Stimulated activated CD4-positive, alpha-beta T cell treated with anti-CD3 and anti-CD28 coated beads, TNF-alpha, amount 100 ng/mL, for 24 hours (primary cell): ENCODE measurements at places on chromosomes 7 and 10.
A peak's percentile ranks its signal among the peaks of the same experiment; 100 is the strongest.

GRCh38 chr10:74262856-74263255, 111.8 kb downstream of the ADK start:
- no peak for DNase-seq

GRCh38 chr10:69612760-69613159, 17.3 kb upstream of the FAM241B start:
- DNase-seq, result no peak

DNA sequence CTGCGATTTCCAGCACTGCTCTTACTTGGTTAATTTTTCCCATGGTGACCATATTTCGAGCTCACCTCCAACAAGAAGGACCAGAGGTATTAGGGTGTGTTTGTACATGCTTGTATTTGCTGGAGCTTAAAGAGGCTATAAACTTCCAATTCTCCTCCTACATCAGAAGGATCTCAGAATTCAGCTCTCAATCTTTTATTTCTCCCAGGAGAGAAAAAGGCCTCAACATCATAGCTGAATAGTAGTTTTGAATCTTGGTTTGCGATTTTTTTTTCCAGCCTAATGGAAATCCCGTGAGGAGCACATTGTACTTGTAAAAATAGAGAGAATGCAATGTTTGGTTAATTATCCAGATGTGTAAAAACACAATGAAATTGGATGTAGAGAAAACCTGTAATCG, 69.7 kb downstream of the CPVL start:
- no peak for DNase-seq

DNA sequence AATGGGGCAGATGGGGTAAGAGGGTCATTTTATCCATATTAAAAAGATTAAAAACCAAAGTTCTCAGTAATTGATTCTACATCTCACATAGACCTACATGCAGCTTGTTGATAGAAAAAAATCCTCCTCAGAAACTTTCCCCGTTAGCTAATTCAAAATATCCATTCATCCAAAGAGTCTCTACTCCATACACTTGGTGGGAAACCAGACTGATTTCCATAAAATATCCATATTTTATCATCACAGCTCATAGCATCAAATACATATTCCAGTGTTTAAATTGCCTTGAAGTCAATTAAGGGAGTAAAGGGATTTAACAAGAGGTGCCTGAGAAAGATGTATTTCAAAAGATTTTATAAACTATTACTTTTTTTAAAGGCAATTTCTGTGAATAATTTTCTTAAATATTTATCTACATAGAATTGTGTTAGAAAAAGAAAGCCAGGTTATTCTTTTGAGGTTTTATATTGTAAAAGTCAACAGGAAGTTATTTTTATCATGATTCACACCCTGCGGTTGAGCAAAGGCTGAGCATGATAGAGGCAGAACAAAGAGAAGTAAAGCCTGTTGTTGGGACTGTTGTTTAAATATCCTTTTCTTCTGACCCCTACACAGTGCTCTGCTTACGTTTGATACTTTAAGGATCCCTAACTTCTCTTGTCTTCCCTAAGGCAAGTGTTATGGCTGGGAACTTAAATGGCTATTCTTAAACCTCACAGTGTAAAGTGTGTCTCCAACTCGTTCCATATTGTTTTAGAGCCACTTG, 266.7 kb downstream of the PRKG1 start:
- DNase-seq, result no peak

DNA sequence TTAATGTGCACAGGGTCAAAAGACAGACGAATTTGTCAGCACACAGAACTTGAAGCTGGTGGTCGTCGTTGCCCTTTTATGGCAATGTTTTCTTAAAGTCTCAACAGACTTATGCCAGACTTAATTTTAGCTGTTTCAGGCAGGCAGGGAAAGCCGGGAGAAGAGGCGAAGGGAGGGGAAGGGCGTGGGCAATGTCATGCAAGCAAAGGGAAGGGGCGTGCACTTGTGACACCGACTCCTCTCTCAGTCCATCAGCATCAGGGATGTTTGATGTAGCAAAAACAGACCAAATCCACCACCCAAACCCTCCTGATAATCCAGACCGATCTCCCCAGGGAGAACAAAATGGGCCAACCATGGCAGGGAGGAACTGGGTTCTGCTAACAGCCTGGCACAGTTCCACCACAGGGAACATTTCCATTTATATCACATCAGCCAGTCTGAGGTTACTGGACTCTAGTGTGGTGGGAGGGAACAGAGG, 118.1 kb upstream of the RHEB start:
- DNase-seq, result no peak

DNA sequence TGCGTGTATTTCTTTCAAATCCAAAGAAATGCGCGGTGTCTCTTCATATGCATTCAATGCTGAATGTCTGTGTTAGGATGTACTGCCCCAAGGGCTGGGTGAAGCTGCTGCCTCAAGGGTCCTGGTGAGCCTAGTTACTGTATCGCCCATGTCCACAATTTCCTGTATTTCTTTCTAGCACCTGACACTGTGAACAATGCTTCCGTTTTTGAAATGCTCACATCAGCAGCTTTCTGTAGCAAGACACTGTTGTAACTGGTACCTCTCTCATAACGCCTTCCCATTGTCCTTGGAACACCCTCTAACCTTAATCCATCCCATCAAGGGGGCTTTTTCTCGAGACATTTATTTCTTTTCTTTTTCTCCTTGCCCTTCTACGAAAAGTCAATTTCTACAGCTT, 25.1 kb downstream of the NRP1 start:
- no peak for DNase-seq

GRCh38 chr10:59829024-59829423, 75.8 kb upstream of the MRLN start:
- DNase-seq, result no peak

DNA sequence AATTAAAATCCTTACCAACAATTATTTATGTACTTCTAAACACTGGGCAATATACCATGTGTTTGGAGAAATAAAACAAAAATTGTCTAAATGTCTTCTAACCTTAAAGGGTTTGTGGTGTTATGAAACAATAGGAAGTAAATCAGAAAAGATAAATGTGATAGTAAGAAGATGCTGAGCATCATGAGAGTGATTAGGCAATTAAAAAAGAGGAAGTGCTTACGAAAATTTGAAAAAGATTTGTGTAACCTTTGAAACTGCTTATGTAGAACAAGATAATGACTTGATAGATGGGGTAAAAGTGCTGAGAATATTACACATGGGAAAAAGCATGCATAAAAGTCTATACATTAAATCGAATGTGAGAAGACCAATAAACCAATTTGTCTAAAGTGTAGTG, 573.4 kb upstream of the CNTNAP2 start:
- DNase-seq, result no peak

DNA sequence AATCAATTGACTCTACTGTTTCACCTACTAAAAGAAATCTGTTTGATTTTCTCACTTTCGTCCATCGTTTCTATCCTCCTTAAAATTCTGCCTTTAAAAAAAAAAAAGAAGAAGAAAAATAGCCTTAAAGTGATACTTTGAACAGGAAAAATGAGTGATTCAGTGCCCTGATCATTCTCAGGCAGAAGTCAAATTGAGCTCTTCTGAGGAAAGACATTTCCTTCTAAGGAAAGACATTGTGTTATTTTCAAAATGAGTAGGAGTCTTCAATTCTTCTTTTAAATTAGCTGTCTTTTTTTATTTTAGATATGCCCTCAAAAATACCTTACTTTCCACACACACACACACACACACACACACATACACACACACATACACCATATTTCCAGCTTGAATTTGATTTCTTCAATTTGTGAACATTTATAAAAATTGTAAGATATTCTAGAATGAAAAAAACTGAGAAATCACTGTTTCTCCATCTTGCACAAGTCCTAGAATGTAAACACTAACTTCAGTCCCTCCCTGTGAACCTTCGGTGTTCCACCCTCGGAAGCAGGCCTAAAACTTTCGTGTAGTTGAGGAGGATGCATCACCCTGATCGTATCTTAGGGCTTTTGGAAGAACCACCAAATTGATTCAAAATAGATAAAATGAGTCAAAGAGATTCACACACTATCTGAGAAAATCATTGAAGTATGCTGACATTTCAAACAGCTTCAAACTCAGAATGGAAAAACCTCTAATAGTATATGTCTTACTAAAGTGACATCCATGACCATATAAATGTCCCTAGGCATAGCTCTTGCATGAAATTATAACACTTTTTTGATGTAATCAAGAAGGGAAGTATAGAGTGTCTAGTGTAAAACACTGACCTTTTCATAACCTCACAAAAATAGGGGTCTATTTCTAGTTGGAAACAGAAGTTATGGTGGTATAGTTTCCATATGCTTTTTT, 270.8 kb downstream of the GATA3 start:
- no peak for DNase-seq

- no peak for DNase-seq
These were observed 59.9 kb downstream of the TNRC18 start for GRCh38 chr7:5363729-5364128.

GRCh38 chr10:76428551-76429367, 997.3 kb downstream of the LRMDA start:
- DNase-seq, result no peak

DNA sequence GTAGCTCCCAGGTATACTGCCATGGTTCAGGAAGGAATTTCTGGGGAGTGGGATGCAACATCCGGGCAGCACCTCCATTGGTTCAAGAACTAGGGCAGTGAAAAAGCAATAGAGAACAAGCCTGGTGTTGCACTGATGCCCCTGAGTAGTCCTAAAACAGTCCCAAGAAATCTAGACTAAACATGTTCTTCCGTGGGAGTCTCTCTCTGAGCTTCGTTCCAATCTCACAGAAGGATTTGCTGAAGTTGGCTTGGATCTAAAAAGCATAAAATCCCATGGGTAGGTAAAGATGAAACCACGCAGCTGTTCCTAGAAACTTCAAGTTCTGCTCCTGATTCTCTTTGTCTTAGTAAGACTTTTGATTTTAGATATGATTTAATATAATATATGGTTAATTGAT, 154.5 kb downstream of the PLXDC2 start:
- no peak for DNase-seq

DNA sequence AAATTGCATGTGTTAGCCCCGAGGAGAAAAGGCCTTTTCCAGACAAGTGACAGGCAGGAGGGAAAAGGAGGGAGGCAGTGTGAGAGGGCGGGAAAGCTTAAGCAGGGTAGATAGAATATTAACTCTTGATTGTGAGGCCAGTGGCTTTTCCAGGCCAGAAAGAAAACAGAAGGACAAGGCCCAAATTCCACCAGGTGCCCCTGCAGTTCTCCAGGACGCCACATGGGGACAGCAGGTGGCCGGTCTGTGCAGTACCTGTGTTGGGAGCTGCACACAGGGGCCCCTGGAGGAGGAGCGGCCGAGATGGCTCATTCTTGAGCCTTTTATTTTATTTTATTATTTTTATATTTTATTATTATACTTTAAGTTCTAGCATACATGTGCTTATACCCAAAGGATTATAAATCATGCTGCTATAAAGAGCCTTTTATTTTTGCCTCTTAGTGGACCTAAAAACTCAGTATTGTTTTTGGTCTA, 141.3 kb upstream of the KLF14 start:
- DNase-seq, result no peak

DNA sequence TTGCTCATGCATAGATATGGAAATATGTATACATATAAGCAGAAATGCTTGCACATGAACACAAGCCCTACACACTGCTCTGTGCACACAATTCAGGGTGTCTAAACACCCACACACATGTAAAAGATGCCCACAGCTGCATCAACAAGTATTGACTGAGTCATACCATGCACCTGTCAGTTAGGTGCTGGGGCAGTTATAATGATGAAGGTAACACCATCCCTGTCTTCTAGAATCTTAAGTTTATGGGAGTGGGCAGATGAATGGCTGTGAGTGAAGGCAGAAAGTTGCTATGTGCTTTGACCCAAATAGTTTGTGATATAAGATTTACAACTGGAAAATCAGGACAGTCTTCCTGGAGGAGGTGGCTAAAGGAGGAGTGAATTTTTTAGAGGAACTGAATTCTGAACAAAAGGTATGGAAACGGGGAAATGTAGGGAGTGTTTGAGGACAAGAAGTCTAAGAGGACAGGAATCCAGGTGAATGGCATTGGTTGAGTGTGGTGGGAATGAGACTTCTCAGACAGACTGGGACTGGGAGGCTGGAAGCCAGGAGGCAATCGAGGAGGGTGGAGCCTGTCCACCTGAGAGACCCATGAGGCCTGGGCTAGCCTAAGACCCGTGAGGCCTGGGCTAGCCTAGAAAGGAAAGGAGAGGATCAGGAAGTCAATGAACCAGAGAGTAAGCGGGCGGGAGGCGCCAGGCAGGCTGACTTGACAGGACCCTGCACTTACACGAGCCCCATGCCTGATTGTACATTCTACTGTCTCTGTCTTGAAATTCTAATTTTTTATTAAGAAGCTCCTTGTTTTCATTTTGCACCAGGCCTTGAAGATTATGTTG, 20.7 kb downstream of the POLL start:
- no peak for DNase-seq

DNA sequence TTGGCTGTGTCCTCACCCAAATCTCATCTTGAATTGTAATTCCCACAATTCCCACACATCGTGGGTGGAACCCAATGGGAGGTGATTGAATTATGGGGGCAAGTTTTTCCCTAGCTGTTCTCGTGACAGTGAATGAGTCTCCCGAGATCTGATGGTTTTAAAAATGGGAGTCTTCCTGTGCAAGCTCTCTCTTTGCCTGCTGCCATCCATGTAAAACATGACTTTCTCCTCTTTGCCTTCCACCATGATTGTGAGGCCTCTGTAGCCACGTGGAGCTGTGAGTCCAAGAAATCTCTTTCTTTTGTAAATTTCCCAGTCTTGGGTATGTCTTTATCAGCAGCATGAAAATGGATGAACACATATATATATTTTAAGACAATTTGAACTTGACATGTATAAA, 285.4 kb downstream of the BAMBI start:
- DNase-seq, result no peak

GRCh38 chr7:696812-697551, 29.5 kb upstream of the DNAAF5 start:
- no peak for DNase-seq

GRCh38 chr7:105131033-105131656, 117.1 kb downstream of the KMT2E start:
- no peak for DNase-seq

DNA sequence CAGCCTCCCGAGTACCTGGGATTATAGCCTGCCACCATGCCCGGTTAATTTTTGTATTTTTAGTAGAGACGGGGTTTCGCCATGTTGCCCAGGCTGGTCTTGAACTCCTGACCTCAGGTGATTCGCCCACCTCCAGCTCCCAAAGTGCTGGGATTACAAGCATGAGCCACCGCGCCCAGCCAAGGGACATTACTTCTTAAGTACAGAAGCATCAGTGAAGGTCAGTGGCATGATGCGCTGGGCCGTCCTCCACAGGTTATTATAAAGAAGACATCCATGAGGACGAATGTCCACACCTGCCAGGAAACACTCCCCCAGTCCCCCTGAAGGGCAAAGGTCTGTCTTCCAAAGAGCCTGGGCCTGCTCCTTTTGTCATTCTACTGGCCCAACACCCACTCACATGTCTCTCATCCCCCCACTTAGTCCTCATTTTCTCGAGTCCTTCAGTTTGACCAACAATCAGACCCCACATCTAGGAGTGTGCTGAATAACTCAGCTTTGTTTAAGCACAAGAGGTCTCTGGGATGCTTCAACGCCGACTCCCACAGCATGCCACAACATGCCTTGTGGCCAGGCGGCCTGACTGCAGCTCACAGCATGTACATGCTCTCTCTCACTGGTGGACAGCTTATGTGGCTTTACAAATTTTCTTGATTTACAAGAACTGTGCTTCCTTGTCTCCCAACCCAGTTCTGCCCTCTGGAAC, 73.0 kb downstream of the CTBP2 start:
- DNase-seq, result no peak

- DNase-seq, result peak; percentile 19
These were observed 161.2 kb downstream of the TAX1BP1 start for GRCh38 chr7:27901028-27901760.

- no peak for DNase-seq
These were observed 496.4 kb downstream of the KIF20B start for GRCh38 chr10:90197766-90198165.
